ENCODE measurements at places on chromosomes 6 and 20. TPM values are rescaled to one million over a fixed set of nuclear protein-coding genes. Genes with fewer than 3 reads are reported as not detected.

GRCh38 chr6:84685983-84686584 is 78.3 kb downstream of the TBX18 start:
- no peak for DNase-seq

- no peak for DNase-seq
Measured at GRCh38 chr6:127058027-127058426, 60.4 kb upstream of the RSPO3 start.

The SPATS1 gene
- not detected for total RNA-seq

- DNase-seq = no peak
Measured at GRCh38 chr6:40896696-40897095, 142.3 kb downstream of the UNC5CL start.

The CLPSL2 gene
- total RNA-seq = not detected

DNA sequence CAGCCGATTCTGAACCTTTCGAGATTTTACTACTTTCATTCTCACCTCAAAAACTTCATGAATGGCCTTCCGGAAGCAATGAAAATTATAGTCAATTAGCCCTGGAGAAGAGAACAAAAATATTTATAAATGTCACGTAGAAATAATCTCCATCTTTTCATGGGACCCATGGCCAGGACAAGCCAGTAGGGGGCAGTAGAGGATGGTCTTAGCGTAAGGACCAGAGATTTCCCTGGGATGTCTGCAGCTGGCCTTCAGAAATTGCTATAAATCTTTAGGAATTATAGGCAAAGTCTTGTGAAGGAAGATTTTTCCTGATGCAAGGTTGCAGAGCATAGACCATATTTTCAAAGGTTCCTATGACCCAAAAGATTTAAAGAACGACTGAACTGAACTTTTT is 15.6 kb upstream of the UBE2J1 start:
- DNase-seq = peak; percentile 71

GRCh38 chr20:6612606-6612923 is 154.9 kb upstream of the BMP2 start:
- DNase-seq = no peak

DNA sequence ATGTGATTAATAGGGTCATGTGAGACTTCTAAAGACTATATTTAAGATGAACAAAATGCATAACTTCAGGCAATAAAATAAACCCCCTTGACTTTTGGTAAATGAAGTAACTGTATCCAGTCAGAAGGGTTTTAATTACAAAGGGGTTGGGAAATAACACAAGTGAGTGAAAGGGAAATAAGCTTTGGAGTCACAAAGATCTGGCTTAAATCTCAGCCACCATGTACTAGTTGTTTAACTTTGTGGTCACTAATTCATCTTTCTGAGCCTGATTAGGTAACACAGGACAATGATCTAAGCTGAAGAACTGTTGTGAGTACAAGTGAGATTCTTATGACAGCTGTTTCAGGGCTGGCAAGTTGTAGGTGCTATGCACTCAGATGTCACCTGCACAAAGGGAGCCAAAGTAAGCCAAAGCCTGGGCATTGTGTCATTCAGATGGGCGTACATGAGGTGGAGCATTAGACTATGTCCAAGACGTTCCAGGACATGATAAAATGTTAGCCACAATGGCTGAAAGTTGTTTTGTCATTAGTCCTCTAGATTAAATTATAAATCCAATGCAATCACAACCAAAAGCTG is 13.8 kb downstream of the TOMM34 start:
- DNase-seq = no peak

- DNase-seq = no peak
Measured at GRCh38 chr6:170437719-170438401, 115.2 kb downstream of the PSMB1 start.

Data from kidney (tissue), 22 donors.